GM23248 (cell line): ENCODE measurements at places on chromosomes 1 and 21.

DNA sequence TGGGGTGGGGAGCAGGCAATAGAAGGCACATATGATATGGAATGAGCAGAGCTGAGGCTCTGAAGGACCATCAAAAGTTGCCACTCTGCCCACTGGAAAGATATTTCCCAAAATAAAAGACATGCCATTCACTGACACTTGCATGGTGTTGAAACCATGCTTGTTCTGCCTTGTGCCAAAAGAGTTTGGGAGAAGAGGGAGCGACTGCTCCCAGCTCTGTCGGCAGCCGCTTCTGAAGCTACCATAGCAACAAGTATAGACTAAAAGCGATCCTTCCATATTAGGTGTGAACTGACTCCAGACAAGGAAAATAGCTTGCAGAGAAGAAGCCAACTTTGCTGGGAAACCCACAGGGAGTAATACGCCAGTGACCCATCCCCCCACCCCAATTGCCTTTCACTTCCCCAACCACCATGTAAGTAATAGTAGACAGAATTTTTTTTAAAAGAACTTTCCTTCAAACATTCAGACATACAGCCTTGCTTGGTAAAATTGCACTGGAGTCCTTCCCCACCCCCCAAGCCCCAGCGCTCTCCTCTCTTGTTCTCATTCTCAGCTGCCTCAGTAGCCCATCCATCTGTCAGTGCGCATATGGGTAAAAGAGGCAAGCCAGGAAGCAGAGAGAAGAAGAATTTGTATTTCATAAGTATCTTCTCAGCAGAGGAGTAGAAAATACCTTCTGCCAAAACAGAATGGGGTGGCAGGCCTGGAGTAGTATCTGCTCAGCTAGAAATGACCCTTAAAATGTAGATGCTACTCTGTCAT is 263.7 kb downstream of the OMA1 start:
- no peak for DNase-seq

DNA sequence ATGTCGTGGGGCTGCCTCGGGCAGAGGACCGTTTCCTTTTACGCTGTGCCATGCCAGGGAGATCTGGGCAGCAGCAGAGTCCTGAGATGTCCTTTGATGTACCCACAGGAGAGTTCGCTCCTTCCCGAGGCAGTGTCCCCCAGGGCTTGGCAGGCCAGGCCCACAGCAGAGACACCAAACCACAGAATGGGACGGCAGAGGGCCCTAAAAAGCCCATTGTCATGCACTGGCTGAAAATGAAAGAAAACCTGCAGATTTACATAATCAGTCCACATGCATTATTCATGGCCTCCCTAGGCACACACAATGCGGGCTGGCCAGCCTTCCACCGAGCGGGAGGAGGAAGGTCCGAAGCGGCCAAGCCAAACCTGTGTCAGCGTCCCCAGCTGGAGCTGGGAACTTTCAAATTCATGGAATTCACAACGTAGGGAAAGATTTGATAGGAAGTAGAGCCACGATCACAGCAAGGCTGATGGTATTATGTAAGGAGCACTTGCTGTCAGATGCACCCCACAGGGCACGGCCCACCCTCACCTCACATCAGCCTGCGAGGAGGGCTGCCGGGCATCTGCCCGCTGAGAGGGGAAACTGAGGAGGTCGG is 25.3 kb upstream of the EFHD2 start:
- DNase-seq = no peak

GRCh38 chr1:10679496-10680220 is 116.8 kb downstream of the CASZ1 start:
- peak; percentile 57 for DNase-seq

DNA sequence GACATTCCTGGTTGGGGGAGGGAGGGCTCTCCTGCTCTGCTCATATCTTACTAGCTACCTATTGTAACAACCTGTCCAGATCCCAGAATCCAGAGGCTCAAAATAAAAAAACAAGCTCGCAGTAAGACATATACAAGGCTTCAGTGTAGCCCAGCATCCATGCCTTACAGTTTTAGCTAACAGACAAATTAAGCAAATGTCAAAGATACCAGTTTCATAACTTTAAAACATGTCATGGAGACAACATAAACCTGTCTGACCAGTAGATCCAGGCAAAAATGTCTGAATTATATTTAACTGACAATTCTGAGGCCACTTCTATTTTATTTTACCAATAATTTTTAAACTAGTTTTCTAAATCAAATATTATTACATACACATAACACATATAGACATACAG is 167.7 kb upstream of the TNR start:
- DNase-seq = no peak

DNA sequence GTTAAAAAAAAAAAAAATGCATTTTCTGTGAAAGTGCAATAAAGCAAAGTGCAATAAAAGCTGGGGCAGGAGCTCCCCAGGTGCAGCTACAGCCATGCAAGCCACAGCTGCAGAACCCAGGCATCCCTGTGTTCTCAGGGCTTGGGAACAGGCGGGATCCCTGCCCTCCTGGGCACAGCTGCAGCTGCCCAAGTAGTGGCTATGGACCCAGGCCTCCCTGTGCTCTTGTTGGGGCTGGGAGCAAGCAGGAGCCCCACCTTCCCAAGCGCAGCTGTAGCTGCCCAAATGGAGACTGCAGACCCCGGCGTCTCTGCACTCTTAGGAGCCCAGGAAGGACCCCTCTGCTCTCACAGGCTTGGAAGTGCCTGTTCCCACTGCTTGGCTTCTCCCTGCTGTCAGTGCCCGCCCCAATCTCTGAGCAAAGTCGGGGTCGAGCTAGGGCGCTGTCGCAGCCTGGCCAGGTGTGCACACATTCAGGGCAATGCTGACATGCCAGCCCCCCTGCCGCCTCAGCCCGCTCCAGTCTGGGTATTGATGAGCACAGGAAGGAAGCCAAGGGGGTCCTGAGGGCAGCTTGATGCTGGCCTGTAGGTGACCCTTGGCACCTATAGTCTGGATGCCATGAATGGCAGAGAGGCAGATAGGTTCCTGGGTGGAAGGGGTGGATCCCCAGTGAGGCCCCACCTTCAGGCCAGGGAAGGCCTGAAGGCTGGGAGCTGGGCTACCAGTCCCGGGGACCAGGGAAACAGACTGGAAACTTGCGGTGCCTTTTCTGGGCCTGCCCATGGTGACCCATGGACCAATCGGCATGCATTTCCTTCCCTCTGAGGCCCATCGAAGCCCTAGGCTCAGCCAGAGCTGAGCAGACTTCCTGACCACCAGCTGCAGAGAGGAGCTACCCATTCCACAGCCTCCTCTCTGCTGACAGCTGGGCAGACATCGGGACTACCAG is 58.6 kb downstream of the RRAGC start:
- no peak for DNase-seq

DNA sequence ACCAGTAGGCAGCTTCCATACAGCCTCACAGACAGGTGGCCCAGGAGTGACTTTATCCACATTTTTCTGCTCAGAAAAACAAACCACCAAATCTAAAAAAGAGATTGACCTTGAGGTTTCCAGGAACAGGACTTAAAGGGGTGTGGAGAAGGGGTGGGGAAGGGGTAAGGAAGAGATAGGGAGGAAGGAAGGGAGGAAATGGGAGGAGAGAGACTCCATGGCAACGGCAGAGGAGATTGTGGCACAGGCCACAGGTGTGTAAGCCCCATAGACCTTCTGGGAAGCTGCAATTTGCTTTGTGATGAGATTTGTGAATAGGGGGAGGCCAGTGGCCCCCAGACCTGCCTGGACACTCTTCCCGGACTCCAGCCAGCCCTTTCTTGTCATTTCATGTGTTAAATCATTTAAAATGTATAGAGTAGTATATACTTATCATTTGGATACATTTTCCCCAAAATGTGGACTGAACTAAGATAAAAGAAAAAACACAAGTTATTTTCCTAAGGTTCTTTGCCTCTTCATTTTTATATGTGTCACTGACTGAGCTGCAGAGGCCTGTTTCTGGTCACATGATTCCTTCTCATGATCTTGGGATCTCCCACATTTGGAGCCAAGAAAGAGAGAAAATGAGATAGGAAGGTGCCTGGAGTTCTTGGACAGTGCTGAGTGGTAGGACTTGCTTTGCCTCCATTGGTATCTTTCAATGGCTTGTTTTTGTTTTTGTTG is 55.5 kb downstream of the CLIC6 start:
- DNase-seq = peak; percentile 52

DNA sequence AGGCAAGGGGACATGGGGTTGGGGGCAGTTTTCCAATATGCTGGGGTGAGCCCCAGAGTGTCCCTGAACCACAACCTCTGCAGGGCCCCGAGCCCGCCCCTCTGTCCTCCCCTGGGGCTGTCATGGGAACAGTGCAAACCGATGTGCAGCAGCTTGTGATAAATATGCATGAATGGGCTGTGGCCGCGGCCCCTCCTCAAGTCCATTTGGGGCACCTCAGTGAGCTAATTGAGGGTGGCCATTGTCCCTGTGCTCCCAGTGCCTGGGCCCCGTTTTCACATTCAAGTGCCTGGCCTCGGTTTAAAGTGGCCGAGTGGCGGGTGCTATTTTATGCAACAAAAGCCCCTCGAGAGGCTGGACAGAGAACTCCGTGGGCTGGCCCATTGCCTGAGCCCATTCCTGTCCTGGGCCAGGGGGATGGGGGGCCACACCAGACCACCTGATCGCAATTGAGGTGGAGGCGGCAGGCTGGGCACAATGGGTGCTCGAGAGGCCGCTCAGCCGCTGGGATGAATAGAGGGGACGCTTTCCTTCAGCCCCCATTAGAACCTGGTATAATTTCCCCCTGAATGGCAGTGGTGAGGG is 193.7 kb downstream of the FOXD2 start:
- DNase-seq = no peak

DNA sequence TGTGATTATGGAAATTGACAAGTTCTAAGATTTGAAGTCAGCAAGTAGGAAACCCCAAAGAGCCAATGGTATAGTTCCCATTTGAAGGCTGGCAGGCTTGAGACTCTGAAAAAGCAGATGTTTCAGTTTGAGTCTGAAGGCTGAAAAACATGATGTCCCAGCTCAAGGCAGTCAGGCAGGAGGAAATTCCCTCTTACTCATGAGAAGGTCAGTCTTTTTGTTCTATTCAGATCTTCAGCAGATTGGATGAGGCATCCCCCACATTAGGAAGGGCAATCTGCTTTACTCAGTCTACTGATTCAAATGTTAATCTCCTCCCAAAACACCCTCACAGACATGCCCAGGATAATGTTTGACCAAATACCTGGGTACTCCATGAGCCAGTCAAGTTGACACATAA is 372.5 kb upstream of the ST6GALNAC5 start:
- DNase-seq = peak; percentile 57

DNA sequence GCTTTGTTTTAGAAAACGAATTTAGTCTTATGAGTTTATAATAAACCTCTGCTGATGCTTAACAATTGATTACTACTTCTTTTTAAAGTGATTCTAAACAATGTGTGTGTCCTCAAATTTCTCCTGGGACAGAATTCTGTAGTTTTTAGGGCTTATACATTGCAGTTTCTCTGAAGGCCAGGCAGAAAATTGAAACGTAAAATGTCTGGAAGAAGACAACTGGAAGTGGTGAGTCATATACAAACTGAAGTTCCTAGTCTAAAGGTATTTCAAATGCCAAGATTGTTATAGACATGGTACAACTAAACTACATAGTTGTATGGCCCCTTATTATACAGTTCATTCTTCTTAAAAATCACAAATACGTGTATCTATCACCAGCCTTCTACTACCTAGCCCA is 30.5 kb upstream of the RC3H1 start:
- peak; percentile 38 for DNase-seq

DNA sequence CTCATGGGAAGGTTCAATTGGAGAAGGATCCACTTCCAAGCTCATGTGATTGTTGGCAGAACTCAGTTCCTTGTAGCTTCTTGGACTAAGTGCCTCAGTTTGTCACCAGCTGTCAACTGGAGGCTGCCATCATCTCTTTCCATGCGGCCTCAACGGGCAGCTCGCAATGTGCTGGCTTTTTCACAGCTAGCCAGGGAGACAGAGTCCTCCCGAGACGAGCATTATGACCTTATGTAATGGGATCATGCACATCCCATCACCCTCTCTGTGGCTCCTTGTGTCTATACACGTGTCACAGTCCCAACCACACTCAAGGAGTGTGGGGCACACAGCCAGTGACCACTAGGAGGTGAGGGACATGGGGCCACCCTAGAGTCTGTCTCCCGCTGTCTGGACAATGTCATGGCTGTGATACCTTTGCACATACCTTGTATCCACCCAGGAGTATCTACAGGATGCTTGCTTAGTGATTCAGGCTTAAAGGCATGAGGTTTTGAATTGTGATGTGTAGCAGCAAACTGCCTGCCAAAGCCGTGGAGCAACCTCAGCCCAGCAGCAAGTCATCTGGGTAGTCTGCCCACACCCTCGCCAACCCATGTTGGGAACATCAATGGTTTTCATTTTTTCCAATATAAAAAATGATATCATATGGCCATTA is 3.9 kb upstream of the KRTAP10-6 start:
- DNase-seq = peak; percentile 34

- DNase-seq = no peak
These were observed 75.9 kb downstream of the LRRC8C start for GRCh38 chr1:89708751-89709375.

- DNase-seq = no peak
These were observed 1.0 kb downstream of the OLFML2B start for GRCh38 chr1:162022626-162023025.

GRCh38 chr1:115666702-115667101 is 24.9 kb downstream of the VANGL1 start:
- DNase-seq = no peak

DNA sequence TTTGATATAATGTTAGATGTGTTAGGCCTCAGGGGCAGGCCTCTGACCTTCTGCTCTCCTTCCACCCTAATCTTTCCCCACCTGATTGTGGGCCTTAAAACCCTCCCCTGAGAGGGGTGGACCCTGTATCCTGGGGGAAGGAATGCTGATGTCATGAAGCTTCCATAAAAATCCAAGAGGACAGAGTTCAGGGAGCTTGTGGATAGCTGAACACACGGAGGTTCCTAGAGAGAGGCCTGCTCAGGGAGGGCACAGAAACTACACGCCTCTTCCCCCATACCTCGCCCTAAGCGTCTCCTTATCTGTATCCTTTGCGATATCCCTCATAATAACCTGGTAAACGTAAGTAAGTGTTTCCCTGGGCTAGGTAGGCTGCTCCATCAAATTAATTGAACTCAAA is 4.3 kb downstream of the MFN2 start:
- no peak for DNase-seq

GRCh38 chr1:187491082-187491720 is 662.5 kb downstream of the PLA2G4A start:
- peak; percentile 72 for DNase-seq

DNA sequence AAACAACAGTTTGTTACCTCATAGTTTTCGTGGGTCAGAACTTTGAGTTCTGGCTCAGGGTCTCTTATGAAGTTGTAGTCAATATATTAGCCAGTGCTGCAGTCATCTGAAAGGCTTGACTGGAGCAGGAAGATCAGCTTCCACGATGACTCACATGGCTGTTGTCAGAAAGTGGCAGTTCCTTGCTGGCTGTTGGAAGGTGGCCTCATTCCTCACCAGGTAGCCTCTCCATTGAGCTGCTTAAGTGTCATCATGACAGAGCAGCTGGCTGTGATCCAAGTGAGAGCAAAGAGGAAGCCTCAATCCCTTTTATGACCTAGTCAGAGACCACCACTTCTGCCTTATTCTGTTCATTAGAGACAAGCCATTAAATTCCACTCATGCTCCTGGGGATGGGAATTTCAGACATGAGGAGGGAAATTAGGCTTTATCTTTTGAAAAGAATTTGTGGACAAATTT is 5.6 kb downstream of the OSBPL9 start:
- DNase-seq = peak; percentile 85

- DNase-seq = peak; percentile 70
These were observed 36.7 kb upstream of the FAM163A start for GRCh38 chr1:179706339-179706941.
